ENCODE measurements at places on chromosomes 13 and 19.

DNA sequence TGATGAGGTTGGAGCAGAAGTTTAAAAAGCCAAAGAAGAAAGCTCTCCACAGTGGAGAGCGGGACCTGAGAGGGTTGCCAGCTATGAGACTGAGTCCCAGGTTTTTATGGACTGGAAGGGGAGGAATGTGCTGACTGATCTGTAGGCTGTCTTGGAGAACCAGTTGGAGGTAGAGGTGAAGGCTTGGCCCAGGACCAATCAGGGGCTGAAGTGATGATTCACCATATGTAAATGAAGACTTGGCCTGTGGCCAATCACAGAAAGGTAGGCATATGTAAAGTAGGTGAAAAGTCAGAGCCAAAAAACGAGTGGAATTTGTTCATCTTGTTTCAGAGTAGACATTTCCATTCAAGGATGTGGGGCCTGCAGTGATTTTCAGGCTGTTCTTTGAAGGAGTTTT is 17.5 kb upstream of the KBTBD6 start:
- DNase-seq, result no peak

DNA sequence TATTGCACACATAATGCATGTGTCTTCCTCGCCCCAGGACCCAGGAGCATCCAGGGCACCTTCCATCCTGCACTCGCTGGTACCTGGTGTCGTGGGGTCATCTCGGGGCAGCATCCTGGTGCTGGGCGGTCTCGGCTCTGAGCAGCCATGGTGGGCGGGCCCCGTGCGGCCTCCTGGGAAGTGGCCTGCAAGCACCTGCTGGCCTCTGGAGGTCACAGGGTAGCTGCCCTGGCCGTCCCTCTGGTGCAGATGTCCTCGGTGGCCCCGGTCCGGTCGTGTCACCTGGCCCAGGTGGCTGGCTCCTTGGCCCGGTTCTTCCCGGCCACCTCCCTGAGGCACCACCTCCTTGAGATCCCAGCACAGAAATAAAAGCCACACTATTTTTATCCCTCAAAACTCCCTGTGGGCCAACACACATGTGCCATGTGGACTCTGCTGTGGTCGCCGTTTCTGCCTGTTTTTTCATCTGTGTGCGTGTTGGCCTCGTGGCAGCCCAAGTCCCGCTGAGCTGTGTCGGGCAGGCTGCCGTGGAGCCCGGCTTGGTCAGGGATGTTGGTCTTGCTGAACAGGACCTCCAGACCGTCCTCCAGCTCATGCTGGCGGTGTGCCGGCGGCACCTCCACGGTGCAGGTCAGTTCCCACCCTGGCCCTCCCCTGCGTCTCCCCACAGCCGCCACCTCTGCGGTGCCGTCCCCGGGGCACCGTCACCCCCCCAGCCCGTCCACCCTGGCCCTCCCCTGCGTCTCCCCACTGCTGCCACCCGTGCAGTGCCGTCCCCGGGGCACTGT is 5.0 kb upstream of the GZMM start:
- no peak for DNase-seq

- no peak for DNase-seq
Measured at GRCh38 chr13:92843549-92843948, 383.1 kb upstream of the GPC6 start.

GRCh38 chr13:39273953-39274738 is 235.9 kb downstream of the NHLRC3 start:
- DNase-seq, result no peak

GRCh38 chr19:6060600-6061375 is 49.5 kb downstream of the RFX2 start:
- DNase-seq, result peak; percentile 78

- no peak for DNase-seq
Measured at GRCh38 chr13:96415831-96416385, 326.0 kb downstream of the HS6ST3 start.

DNA sequence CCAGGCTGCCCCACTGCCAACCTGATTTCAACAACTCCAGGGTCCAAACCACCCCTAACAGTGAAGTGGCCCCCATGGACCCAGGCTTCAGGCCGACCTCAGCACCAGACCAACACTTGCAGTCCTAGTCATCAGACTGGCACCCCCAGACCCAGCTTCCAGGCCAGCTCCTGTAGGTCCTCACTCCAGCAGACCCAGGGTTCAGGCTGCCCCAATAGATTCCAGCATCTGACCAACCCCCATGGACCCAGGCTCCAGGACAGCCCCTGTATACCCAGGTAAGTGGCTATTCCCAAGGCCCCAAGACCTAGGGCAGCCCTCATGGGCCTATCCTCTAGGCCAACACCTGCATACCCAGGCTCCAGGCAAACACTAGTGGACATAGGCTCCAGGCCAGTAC is 193.8 kb upstream of the OBI1 start:
- no peak for DNase-seq

GRCh38 chr19:3813473-3814392 is 27.6 kb upstream of the MATK start:
- no peak for DNase-seq

DNA sequence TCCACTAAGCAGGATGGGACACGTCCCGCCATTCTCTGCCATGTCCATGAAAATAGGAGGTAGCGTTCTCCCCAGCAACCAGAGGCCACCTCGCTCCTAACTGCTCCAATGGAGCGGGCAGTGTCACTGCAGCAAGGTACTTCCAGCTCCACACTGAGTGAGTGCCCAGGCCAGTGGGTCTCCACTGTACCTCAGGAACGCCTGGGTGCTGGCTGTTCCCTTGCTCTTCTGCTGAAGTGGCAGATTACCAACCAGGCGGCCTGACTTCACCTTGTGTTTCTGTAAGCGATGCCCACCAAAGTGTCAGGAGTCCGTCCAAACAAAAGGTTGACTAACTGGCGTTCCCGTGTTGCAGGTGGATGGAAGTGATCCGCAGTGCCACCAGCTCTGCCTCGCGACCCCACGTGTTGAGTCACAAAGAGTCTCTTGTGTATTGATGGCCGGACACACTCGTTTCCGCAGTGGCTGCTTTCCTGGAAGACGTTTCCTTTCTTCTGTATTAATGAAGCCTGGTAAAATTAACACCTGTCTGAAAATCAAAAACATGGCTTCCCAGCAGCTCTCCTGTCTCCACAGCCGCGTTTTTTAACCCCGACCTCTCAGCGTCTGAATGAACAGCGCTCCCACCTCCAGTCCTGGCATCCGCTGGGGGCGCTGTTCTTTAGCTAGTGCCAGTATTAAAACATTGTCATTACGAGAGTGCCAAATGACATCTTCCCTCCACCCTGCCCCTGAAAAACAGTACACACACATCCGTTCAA is 128.8 kb downstream of the STK24 start:
- DNase-seq, result peak; percentile 70

DNA sequence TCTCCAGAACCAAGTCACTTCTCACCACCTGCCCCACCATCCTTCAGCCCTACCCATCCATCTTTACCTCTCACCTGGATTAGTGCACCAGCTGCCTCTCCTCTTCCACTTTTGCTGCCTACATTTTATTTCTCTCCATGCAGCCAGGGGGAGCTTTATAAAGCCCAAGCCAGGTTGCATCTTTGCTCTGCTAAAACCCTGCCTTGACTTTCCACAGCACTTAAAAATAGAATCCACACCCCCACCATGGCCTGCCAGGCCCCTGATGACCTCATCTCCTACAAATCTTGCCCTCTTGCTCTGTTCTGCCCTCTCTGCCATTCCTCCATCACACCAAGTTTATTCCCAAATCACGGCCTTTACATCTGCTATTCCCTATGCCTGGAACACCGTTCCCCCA is 1.8 kb downstream of the HOOK2 start:
- no peak for DNase-seq

GRCh38 chr13:110392510-110393240 is 85.6 kb downstream of the COL4A2 start:
- no peak for DNase-seq

- DNase-seq, result no peak
Measured at GRCh38 chr13:76697288-76697687, 188.9 kb downstream of the KCTD12 start.

- DNase-seq, result no peak
Measured at GRCh38 chr19:15197942-15198341, 2.9 kb downstream of the NOTCH3 start.

DNA sequence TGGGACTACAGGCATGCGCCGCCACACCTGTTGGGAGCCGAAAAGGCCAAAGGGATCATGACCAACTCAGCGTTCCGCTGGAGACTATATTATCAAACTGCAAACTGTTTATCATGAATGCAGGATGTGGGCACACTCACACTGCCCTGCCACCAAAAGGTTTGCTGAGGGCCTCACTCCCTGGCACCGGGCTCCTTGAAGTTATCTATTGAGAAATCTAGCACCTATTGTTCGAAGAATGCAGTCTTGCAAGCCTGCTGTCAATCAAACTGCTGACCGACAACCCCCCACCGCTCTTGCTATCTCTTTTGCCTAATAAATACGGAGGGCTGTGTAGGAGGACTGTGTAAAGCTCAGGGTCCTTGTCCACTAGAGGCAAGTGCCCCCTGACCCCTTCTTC is 5.2 kb upstream of the ZNF836 start:
- no peak for DNase-seq

GRCh38 chr13:80562433-80563156 is 221.7 kb upstream of the SPRY2 start:
- DNase-seq, result no peak

DNA sequence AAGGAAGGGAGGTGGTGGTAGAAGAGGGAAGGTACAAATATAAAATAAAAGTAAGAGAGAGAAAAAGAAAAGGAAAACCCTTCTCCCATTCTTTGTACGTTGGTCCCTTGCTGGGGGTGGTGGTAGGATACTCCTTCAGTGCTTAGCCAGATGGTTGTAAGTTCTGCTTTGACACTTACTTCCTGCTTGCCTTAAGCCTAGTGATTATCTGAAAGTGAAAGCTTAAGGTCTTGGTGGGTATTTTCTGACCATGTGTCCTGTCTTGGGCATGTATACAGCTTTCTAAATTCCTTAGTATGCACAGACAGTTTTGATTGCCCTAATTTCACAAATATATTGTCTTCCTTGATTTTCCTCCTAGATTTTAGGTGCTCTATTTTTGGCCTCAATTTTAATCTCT is 314.8 kb downstream of the PCDH17 start:
- DNase-seq, result no peak

GRCh38 chr19:46454244-46454643 is 17.1 kb downstream of the PNMA8A start:
- no peak for DNase-seq

DNA sequence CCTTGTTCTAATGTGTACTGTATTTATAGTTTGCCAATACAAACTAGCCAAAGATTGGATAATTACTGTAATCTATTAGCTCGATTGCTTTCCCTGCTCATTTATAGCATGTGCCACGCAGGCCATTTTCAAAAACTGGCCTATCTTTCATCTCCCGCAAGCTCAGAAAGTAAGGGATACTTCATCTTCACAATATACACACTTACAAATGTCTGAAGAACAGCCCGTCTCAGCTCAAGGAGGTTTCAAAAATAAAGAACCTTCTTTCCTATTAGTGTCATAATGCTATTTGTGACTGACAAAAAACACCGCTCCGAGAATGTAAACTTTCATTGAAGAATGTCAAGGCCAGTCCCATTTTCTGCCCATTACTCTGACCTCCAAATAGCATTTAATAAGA is 306.4 kb upstream of the ZNF507 start:
- no peak for DNase-seq

DNA sequence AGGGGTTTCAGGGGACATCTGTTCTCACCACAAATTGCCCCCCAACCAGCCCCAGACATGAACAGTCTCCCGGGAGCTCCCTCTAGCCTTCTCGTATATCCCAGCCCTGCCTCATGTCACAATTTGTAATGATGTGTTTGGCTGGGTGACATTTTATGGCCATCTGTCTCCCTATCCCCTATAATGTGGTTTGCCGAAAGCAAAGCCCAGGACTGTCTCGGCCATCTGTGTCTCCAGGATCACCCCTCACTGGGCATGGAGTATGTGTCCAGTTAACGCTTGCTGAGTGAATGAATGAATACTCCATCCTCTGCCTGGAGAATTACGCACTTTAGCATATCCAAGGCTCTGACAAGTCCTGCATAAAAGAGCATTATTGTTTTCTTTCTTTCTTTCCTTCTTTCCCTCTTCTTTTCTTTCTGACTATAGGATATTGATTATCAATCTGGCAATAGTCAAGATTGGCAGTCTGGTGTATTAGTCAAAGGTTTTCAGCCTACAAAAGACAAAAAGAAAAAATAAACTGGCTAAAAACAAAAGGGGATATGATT is 15.1 kb downstream of the HPN start:
- no peak for DNase-seq

- no peak for DNase-seq
Measured at GRCh38 chr13:107234319-107235073, 666.6 kb upstream of the ARGLU1 start.

DNA sequence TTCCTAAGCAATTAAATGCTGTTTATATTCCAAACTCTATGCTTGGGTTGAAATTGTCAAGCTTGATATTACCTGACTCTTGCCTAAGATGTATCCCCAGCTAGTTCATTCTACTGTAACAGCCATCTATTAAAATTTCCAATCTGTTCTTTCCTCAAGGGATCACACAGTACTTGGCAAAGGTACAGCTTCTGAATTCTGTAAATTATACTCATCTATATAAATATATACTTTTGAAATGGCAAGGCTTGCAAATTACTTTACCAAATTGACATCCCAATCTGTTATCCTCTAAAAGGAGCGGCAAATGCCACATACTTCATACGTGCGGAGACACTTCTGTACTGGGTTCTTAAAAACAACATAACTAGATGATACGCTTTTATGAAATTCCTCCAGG is 330.2 kb downstream of the DNAJC15 start:
- no peak for DNase-seq

- no peak for DNase-seq
Measured at GRCh38 chr13:94313321-94313910, 166.1 kb downstream of the DCT start.

DNA sequence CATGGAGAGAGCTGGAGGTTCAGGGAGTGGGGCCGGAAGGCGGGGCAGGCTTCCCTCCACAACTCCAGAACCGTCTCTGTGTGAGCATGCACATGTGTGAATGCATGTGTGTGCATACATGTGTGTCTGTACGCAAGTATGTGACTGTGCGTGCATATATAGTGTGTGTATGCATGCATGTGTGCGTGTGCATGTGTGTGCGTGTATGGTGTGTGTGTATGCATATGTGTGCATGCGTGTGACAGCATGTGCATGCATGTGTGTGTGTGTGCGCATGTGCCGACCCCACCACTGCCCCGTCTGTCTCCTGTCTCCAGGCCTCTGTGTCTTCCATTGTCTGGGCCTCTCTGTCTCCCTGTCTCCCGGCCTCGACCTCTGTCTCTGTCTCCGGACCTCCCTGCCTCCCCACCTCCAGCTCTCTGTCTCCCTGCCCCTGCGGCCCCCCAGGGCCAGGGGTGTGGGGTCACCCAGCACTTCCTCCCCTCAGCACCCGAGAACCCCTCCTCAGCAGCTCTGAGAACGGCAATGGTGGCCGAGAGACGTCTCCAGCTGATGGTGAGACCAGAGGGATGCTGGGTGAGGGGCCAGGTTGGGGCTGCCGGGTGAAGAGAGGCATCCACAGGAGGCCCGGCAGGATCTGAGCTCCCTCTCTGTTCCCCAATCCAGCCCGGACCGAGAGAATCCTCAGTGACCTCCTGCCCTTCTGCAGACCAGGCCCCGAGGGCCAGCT is 22.5 kb downstream of the ARHGEF1 start:
- no peak for DNase-seq

- DNase-seq, result no peak
Measured at GRCh38 chr19:16235811-16236652, 38.3 kb downstream of the AP1M1 start.
